AG08395 (cell line): ENCODE measurements at places on chromosomes 11 and 22.

GRCh38 chr11:74284466-74284865 is 27.0 kb downstream of the P4HA3 start:
- DNase-seq = no peak

- no peak for DNase-seq
These were observed 35.0 kb upstream of the PPARA start for GRCh38 chr22:46115388-46115678.

DNA sequence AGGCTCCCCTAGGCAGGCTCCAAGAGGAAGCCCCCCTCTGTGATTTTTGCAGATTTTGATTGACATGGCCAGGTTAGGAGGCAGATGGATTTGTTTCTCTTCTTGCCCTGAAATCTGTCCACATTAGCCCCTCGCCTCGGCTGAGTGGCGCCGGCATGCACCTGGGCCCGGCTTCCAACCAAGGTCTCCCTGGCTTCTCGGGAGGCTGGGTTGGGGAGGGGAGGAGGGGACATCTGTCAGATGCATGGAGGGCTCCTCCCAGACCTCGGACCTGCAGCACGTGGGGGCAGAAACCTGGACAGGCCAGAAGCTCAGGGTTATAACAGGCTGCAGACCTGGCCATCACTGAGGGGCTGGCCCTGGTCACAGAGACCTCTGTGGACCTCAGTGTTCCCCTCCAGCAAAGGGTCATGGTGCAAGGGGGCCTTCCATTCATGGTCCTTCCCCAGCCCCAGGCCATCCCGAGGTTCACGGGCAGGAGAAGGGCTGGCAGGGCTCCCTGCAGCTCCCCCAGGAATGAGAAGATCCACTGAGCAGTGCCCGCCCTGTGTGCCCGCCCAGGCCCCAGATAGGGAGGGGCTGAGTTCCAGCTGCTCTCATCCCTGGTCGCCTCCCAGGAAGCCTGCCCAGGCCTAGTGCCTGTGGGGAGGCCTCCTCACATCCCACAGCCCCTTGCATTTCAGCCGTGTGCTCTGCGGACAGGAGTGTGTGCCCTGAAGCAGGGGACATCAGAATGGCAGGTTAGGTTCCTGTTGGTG is 747.8 kb downstream of the BRD1 start:
- no peak for DNase-seq

DNA sequence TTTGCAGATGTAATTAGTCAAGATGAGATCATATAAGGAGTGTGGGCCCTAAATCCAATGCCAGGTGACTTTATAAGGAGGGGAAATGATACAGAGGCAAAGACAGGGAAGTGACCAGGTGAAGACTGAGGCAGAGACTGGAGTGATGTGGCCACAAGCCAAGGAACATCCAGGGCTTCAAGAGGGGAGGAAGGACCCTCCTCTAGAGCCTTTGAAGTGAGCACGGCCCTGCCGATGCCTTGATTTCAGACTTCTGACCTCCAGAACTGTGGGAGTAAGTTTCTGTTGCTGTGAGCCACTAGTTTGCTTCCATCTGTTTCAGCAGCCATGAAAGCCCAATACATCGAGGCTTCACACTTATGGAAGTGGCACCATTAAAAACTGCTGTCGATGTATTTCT is 78.7 kb downstream of the SHANK2 start:
- no peak for DNase-seq

- DNase-seq = no peak
These were observed 435.3 kb downstream of the SOX6 start for GRCh38 chr11:15920856-15921629.

DNA sequence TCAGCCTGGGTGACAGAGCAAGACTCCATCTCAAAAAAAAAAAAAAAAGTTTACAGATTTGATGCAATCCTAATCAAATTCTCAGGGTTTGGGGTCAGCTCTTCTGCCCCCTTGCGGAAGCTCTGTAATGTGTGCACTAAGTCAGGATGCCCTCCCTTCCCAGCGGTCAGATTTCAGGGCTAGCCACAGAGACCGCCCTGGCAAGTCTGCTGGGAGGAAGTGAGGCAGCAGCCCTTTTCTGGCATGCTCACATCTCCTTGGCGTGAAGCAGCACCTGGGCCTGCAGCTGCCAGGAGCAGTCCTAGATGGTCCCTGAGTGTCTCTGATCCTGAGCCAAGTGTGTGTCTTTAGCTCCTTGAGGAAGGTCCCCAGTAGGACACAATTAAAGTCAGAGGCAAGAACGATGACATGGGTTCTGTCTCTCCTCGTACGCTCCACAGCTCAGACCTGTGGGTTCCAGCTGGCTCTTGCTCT is 10.9 kb upstream of the APOBEC3C start:
- peak; percentile 92 for DNase-seq

DNA sequence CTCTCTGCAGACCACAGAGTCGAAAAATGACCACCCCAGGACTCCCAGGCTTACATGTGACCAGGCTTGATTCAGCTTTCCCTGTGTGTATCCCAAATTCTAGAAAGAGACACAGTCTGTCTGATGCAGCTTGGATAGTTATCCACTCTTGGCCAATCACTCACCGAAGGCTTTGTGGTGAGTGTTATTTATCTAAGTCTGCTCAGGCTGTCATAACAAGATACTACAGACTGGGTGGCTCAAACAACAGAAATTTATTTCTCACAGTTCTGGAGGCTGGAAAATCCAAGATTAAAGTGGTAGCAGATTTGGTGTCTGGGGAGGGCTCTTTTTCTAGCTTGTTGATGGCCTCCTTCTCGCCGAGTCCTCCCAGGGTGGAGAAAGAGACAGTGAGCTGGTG is 63.2 kb downstream of the ZBTB16 start:
- no peak for DNase-seq

DNA sequence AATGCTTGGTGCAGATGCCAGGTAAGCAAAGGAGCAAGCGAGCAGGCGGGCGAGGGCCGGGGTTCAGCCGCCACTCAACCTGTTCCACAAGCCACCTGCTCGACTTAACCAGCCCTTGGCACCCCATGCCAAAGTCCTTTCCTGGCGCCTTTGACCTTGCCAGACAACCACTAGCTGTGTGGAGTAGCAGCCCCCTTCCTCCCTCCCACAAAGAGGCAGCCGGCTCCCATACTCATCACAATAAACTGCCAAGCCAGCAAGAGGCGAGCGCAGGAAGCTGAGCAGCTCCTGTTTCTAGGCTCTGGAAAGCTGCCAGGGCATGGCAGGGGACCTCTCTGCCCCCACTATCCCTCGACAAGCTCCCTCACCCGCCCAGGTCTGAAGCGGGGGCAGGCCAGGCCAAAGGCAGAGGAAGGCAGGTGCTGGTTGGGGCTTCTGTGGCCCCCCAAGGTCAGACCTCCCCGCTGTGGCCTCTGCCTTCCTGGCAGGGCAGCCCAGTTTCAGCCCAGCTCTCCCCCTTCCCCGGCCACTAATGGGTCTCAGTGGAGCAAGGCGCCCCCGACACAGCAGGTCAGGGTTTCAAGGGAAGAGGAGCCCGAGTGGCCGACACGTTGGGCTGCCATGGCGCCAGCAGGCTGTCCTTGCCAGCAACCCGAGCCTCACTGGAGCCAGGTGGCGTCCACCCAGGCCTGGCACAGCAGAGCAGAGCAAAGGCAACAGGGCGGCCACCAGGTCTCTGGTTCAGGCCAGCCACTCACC is 15.3 kb downstream of the MACROD1 start:
- no peak for DNase-seq

GRCh38 chr11:36131721-36132397 is 157.4 kb downstream of the COMMD9 start:
- DNase-seq = peak; percentile 72

GRCh38 chr11:119340335-119341221 is at the start of gene C1QTNF5:
TSS of gene C1QTNF5 (minus strand) at chr11:119340883. CDS start at chr11:119340397, 486 bp downstream.
- peak; percentile 83 for DNase-seq

DNA sequence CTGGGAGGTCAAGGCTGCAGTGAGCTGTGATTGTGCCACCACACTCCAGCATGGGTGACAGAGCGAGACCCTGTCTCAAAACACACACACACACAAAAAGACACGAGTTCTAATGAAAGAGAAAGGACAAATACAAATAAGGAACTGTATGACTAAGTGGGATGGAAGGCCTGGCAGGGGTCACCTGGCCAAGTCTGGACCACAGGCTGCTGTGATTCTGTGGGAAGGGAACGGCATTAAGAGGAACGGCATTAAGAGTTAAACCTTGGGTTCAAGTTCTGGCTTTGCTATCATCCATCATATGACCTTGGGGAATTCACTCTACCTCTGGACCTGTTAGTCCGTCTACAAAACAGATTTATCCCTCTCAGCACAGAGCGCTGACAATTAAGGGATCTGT is 47.7 kb downstream of the LRFN4 start:
- no peak for DNase-seq
